ENCODE measurements at places on chromosomes 11 and 22. TPM values are rescaled to one million over a fixed set of nuclear protein-coding genes. Genes with fewer than 3 reads are reported as not detected.

DNA sequence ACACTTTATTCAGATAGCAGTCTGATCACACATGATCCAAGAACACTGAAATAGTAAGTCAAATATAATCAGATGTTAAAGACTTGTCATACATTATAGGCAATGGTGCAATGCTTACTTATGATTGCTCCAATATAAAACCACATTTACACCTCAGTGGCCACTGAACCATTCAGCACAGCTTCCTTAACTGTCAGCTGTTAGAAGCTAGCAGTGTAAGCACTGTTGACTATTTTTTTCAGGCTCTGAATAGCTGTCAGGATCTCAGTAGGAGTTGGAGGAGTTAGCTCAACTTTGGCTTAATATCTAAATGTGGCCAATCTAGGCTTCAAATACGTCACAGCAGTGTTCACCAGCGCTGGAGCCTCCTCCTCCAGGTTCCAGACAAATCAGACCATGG is 36.6 kb downstream of the METTL15 start:
- peaks cover 25% of the 10 kb centered on the region for H3K4me1 ChIP-seq
- H3K36me3 ChIP-seq: no peaks in the 10 kb centered on the region
- no peak for DNase-seq
- no peaks in the 10 kb centered on the region for H3K27me3 ChIP-seq
- H3K27ac ChIP-seq: no peak overlapping the region

- no peaks in the 10 kb centered on the region for H3K27me3 ChIP-seq
- DNase-seq: no peak
- H3K4me3 ChIP-seq: no peak overlapping the region
- H3K4me1 ChIP-seq: no peaks in the 10 kb centered on the region
- no peak overlapping the region for H3K27ac ChIP-seq
Measured at GRCh38 chr11:85472953-85473352, 154.2 kb downstream of the DLG2 start.

DNA sequence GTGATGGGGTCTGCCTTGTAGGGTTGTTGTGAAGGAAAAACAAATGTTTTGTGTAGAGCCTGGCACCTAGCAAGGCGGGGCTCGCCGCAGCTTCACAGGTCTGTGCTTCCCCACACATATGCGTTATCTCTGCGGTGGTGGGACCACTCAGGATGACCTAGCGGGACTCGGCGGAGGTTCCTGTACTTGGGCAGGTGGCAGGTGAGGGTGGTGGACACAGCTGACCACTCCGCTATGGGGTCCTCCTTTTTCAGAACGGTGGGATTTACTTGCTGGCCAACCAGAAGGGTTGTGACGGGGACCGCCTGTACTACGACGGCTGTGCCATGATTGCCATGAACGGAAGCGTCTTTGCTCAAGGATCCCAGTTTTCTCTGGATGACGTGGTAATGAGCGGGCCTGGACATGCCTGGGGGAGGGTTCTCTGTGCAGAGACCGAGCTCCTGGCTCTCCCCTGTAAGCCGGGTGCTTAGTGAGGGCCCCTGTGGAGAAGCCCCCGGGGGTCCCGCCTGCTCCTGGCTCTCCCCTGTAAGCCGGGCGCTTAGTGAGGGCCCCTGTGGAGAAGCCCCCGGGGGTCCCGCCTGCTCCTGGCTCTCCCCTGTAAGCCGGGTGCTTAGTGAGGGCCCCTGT is 21.3 kb downstream of the NADSYN1 start:
- no peak for DNase-seq
- no peaks in the 10 kb centered on the region for H3K36me3 ChIP-seq
- no peak overlapping the region for H3K4me3 ChIP-seq
- no peaks in the 10 kb centered on the region for H3K4me1 ChIP-seq
- H3K27ac ChIP-seq: no peak overlapping the region

GRCh38 chr22:36926309-36926708 is 12.9 kb downstream of the CSF2RB start:
- H3K27ac ChIP-seq: no peak overlapping the region
- H3K4me1 ChIP-seq: no peaks in the 10 kb centered on the region
- no peaks in the 10 kb centered on the region for H3K36me3 ChIP-seq
- peaks cover 35% of the 10 kb centered on the region for H3K27me3 ChIP-seq

DNA sequence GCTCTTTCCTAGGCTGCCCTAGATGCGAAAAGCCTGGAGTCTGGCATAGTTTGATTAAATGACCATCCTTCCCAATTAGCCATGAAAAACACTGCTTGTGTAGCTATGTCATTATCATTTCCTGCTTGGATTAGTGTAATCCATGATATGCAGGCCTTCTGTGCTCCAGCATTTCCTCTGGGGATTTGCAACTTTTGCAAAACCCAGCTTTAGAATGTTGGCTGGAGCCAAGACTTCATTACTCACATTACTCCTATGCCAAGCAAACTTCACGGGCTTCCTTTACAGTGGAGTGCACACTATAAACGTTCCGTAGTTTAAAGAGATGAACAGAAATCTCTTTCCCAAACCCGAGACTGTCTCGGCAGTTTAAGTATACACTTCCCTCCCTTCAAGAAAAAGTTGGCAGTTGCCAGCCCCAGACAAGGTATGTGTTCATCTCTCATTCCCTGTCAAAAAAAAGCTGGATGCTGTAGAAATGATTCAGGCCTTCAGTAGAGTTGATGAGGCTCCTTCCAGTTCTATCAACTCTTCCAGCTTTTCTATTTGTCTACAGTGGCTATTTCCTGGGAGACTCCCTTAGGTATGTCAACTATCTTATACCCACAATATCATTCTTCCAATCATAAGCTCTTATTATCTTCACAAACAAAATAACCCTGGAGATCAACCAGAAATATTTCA is 180.0 kb downstream of the MAML2 start:
- H3K36me3 ChIP-seq: no peaks in the 10 kb centered on the region
- H3K27ac ChIP-seq: peak overlapping the region; percentile 78
- no peaks in the 10 kb centered on the region for H3K27me3 ChIP-seq
- H3K4me1 ChIP-seq: peaks cover 62% of the 10 kb centered on the region
- H3K4me3 ChIP-seq: peak overlapping the region; percentile 43

DNA sequence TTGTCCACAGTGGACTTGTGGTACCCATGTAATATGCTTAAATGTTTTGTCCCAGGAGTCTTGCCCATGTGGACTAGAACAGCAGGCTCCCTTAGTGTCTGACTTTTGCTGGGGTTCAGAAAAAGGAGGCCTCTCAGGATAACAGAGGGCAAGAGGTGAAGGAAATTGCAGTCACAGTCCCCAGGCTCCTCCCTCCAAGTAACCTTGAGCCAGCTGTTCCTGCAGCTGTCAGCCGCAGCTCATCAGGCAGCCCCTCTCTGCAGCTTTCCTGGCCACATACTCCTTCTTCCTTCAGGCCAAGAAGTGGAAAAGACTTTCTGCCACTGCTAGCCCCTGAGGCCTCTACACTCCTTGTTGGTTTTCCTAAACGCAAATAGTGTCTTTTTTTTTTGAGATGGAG is 6.3 kb upstream of the MYO18B start:
- H3K27me3 ChIP-seq: no peaks in the 10 kb centered on the region
- H3K36me3 ChIP-seq: no peaks in the 10 kb centered on the region
- no peak for DNase-seq
- H3K27ac ChIP-seq: no peak overlapping the region
- no peaks in the 10 kb centered on the region for H3K4me1 ChIP-seq

DNA sequence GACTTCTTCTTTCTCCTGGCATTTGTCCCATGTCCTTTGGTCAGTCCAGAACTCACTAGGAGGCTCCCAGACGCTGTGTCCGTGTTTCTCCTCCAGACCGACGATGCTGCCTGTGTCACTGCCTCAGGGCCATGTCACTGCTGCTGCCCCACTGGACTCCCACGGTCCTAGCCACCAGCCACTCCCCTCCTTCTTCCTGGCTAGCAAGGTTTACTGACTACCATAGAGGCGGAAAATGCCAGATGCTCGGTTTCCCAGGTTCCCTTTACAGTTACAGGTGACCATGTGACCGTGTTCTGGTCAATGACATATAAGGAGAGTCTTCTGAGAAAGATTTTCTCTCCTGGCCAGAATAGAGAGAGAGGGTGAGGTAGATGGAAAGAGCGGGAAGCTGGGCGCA is 40.7 kb upstream of the RBFOX2 start:
- no peak for DNase-seq
- H3K4me1 ChIP-seq: peaks cover 11% of the 10 kb centered on the region
- no peaks in the 10 kb centered on the region for H3K36me3 ChIP-seq
- no peaks in the 10 kb centered on the region for H3K27me3 ChIP-seq
- H3K4me3 ChIP-seq: no peak overlapping the region

DNA sequence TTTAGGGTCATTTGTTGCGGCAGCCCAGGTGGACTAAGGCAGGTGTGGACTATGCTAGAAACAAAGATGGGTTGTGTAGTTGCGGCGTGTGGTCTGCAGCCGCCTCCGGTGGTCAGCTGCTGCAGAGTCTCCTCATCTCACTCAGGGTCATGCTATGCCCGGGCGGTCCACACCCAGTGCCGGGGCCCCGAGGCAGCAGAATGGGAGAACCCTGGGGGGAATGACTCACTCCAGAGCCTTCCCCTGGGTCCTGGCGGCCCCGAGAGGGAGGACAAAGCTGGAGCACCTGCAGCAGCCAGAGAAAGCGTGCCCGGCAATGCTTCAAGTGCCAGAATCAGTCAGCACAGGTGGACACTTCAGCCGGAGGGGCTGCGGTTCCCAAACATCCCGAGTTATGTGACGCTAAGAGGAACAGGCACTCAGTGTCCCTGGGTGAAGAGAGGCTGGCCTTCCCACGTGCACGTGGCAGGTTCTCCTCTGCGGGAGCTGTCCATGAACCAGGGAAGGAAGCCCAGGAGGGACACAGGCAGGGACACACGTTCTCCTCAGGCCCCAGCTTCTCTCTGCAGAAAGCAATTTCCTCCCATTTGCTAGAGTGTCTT is 289.6 kb upstream of the B3GAT1 start:
- DNase-seq: no peak

DNA sequence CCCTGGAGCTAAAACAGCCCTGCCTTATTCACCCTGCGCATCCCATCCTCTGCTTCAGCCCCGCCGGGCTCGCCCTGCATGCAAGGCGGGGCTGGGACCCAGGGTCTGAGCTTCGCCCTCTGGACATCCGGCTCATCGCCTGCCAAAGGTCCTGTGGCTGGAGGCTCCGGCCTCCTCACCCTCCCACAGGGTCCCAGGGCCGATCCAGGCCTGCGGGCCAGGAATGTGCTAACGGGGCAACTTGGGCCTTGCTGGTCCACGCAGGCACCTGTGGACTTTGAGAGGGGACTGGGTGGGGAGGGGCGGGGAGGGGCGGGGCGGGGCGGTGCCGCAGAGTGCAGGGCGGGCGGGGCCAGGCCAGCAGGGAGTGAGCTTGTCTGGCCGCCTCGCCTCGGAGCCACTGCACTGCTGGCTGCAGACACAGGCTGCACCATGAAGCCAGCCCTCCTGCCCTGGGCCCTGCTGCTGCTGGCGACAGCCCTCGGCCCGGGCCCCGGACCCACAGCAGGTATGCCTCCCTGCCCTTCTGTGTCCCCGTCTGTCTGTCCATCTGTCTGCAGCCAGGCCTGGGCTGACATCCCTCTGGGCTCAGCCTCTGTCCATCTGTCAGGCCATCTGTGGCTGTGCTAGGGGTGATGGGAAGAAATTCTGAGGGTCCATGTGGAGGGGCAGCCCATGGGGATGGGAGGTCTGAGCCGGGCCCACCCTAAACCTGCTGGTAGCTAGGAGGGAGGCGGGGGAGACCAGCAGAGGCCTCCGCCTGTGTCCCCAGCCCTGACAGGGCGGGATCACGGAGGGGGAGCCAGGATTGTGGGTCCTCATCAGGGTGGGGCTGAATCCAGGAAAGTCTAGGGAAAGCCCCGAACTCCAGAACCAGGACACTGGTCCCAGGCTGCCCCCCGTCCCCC is at the start of gene SUSD2:
SUSD2 (plus strand) TSS at position 400 of the 908 bp plus-strand sequence; CDS start at position 433, 33 bp downstream.
- no peaks in the 10 kb centered on the region for H3K4me1 ChIP-seq
- no peak for DNase-seq
- no peaks in the 10 kb centered on the region for H3K27me3 ChIP-seq
- H3K4me3 ChIP-seq: no peak within 1 kb of the TSS
- no peak within 1 kb of the TSS for H3K27ac ChIP-seq
- H3K36me3 ChIP-seq: no peaks in the 10 kb centered on the region

- peak within 1 kb of the TSS; percentile 75 for H3K27ac ChIP-seq
- H3K4me3 ChIP-seq: peak within 1 kb of the TSS; percentile 89
- peaks cover 18% of the 10 kb centered on the region for H3K4me1 ChIP-seq
- peak; percentile 91 for DNase-seq
Measured at GRCh38 chr11:116772443-116773202, at the start of gene BUD13. BUD13 (minus strand) TSS chr11:116772987; CDS start chr11:116772964, 23 bp downstream.

DNA sequence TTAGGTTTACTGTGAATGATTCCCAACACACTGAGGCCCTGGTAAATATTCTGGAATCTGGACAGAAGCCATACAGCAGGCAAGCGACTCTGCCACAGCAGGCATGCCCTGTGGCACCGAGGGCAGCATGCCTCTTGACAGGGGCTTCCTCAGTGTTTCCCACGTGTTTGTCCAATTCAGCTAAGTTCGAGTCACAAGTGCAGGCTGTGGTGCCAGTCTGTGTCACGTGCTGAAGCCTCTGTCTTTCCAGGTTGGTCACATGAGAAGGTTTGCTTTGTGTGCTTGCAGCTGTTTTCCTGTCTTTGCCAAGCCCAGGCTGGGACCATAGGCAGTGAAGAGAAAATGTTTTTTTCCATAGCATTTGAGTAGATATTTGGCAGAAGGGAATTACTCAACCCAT is 2.4 kb upstream of the PPFIBP2 start:
- no peak overlapping the region for H3K4me3 ChIP-seq
- H3K36me3 ChIP-seq: no peaks in the 10 kb centered on the region
- no peak overlapping the region for H3K27ac ChIP-seq

- H3K4me1 ChIP-seq: 0 out of 2 replicates have a peak, but pooled peaks cover 3% of the 10 kb centered on the region
- no peaks in the 10 kb centered on the region for H3K36me3 ChIP-seq
- no peak overlapping the region for H3K4me3 ChIP-seq
- peaks cover 19% of the 10 kb centered on the region for H3K27me3 ChIP-seq
- DNase-seq: no peak
- H3K27ac ChIP-seq: no peak overlapping the region
Measured at GRCh38 chr22:36961626-36962025, 48.2 kb downstream of the CSF2RB start.

C11orf58 gene
- total RNA-seq: 153 TPM

RAB38 gene
- total RNA-seq: 0.43 TPM

MMP10 gene
- total RNA-seq: 0.97 TPM

KRTAP5-5 gene
- total RNA-seq: not detected

SLC22A9 gene
- total RNA-seq: not detected

FXYD6 gene
- total RNA-seq: not detected

Measured in GM23248 (cell line).